ENCODE measurements at places on chromosomes 2 and 18.

DNA sequence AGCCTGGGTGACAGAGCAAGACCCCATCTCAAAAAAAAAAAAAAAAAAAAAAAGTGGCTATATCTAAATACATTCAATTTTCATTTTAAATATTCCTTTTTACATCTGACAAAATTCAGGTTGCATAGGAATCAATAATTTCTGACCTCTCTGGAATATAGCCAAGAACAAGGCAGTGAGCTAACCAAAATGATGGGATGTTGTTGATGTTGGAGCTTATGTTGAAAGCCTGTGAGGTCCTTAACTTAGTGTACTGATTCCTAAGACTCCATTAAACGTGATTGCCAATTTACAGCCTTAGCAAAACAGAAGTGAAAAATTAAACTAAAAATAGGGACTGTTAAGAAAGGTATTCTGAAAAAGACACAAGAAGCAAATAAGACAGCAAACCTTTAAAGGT, 109.6 kb downstream of the MEP1B start:
- no peak for DNase-seq

GRCh38 chr2:169928463-169928864, 101.2 kb downstream of the UBR3 start:
- DNase-seq = no peak

DNA sequence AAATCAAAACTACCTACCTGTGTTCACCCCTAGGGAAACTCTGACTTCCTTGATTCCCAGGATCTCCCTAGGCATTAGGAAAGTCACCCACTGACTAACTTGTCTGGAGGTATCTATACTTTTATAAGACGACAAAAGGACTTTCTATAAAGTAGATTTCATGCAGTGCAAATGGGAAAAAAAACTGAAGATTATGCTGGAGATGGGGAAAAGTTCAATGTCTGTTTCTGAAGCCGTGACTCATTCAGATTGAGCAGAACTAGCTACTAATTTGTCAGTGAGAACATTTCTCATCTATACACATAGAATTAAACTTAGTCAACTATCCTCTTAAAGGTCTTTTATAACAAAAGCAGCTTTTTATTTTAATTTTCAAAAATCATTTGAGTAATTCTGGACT, 6.0 kb downstream of the SEPTIN10 start:
- no peak for DNase-seq

- no peak for DNase-seq
Observed at GRCh38 chr18:67672155-67672554, 155.6 kb upstream of the DSEL start.

- no peak for DNase-seq
Observed at GRCh38 chr2:215797676-215798075, 215.7 kb downstream of the MREG start.

DNA sequence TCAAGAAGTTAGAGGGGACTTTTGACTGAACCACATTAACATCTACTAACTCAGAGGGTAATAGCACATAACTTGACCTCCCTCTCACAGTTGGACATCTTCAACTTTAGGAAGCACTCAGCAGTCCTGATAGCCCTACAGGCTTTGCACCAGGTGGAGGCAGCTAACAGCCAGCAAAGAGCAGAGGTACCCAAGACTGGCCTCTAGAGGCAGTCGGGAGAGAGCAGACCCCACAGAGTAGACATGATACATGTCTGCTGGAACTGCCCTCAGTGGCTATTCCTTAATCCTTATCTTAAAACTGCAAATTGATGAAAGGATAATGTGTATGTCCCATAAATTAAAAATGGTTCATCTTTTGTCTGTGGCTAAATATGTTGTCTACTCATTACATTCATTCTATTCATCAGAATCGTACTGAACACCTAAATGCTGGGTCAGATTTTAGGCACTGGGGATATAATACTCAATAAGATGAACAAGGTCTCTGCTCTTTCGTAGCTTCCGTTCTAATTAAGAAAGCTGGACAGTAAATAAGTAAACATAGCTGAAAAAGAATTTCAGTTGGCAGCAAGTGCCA, 49.8 kb downstream of the CAB39 start:
- DNase-seq = no peak

DNA sequence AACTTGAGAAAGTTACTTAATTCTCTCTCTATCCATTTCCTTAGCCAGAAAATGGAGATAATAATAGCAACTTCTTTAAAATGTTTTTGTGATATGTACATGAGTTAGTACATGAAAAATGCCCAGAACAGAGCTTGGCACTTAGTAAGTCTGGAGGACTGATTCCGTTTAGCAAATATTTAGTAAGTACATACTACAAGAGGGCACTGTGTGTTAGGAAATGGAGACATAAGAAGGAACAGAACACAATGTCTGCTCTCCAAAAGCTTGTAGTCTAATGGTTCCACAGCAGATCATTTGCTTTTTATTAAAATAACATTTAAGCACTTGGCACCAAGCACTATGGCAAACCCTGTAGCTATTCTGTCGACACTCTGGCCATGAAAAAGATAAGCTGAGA, 47.5 kb upstream of the CDH20 start:
- DNase-seq = no peak

- DNase-seq = no peak
Observed at GRCh38 chr2:241859436-241860183, 916 bp upstream of the PDCD1 start.

GRCh38 chr2:19262150-19262549, 96.3 kb downstream of the OSR1 start:
- DNase-seq = no peak

DNA sequence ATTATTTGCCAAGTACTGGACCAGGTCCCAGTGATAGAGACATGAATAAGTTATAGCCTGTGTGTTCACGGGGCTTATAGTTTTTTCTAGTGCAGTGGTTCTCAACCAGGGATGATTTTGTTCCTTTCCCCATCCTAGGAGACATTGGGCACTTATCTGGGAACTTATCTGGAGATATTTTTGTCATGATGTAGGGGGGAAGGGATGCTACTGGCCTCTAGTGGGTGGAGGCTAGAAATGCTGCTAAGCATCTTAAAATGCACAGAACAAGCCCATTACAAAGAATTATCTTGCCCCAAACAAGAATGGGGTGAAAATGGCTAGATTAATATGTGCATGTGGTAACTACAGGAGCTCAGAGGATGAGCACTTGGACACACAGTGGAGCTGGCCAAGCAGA, 75.2 kb downstream of the KLHL29 start:
- no peak for DNase-seq
